ENCODE measurements at places on chromosomes 6 and 20.

- peak; percentile 73 for DNase-seq
Measured at GRCh38 chr6:42453654-42454427, 2.1 kb upstream of the TRERF1 start.

DNA sequence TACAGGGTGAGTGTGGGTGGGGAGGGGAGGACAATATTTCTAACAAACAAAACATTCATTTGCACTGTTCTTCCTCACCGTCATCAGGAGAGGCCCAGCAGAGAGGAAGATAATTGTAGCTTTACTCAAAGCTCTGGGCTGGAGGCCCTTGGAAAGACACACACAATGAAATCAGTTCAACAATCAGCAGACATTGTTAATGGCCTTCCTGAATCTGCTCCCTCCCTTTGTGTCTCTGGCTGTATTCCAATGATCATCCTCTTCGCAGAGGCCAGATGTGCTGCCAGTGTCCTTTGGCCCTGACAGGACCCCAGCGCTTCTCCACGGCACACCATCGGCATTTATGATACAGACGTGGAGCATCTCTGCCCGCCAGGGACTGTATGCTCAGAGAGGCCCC lies 44.6 kb upstream of the LRFN2 start:
- no peak for DNase-seq

DNA sequence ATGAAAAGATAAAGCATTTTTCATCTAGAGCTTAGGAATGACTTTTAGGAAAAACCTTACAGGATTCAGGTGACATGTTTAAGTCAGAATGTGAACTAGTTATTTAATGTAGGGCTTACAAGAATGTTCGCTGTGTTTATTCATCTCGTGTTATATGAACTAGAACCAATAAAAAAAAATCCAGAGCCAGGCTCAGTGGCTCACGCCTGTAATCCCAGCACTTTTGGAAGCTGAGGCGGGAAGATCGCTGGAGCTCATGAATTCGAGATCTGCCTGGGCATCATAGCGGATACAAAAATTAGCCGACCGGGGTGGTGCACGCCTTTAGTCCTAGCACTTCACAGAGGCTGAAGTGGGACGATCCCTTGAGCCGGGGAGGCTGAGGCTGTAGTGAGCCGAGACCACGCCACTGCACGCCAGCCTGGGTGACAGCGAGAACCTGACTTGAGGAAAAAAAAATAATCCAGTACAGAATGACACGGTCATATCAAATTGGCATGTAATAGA lies 46.3 kb downstream of the OR2B2 start:
- peak; percentile 9 for DNase-seq

DNA sequence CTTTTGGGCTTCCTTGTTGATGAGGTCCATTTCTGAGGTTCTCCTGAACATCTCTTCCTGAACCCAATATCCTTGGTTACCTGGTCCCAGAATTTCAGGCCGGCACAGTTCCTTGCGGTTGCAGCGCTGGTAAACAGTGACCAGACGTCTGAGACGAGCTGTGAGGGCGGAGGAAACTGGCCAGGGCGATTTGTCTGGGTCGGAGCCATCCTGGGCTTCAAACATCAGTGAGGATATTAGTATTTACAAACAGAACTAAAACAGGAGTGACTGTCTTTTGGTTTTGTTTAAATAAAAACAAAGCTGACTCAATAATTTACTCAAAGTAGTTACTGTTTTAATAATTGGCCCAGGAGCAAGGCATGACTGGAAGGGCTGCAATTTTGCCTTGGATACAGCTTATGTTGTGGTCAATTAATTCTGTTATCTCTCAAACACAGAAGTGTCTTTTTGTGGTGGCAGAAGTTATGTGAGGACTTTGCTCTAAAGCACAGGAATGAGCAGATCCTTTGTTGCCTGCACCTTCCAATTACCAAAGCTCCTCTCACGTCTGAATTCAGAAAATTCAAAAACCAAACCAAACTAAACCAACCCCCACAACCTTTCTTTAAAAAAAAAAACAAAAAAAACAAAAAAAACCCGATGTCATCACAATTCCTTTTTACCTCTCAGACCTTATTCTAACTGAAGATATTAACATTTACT lies 58.7 kb upstream of the EMILIN3 start:
- no peak for DNase-seq

GRCh38 chr20:36663031-36663430 lies 17.0 kb upstream of the SLA2 start:
- no peak for DNase-seq

DNA sequence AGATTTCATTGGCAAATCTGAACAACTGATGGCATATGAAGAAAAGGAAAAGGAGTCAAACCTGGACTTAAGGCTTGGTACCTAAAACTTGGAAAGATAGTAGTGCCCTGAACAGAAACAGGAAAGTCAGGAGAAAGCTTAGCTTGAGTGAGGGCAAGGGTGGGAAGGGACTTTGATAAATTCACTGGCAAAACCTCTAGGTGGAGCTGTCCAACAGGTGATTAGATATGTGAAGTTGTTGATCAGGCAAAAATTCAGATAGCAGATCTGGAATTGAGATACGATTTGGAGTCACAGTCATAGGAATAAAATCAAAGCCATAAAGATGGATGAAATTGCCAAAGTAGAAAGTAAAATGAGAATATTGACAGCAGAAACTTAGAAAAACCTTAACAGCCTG lies 16.1 kb upstream of the ZNF292 start:
- no peak for DNase-seq

- no peak for DNase-seq
Measured at GRCh38 chr6:85065831-85066230, 301.4 kb upstream of the TBX18 start.

DNA sequence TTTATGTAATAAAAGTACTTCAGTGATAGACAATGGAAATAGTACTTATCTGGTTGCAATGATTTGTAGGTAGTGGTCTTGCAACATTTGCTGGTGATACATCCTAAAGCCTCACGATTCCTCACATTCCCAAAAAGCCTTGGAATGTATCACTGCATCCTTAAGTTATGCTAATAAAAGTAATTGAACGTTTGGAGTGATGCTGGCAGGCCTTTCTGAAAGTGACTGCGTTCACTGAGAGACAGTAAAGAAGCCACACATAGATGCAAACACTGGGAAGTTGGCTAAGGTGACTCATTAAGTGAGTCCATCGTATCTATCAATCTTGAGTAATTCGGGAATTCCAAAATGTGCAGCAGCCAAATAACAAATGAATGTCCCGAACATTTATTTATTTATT lies 444.1 kb upstream of the SOX4 start:
- peak; percentile 73 for DNase-seq

GRCh38 chr6:105901583-105901982 lies 184.6 kb upstream of the PRDM1 start:
- no peak for DNase-seq

GRCh38 chr6:107977283-107977682 lies 19.3 kb upstream of the SEC63 start:
- no peak for DNase-seq

DNA sequence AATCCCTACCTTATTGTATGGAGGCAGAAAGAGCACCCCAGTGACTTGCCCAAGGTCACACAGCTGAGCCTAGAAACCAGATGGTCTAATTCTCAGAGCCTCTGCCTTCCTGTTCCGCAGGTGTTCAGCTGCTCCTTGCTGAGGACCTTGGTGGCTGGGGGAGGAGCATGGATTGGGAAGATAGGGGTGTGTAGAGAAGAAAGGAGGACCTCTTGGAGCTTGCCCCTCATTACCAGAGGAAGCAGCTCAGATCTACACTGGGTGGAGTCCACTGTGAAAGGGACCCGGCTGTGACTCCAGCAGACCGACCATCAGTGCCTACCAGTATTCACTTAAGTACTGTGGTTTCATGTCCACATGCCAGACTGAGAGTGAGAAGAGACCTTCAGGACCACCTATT lies 15.2 kb downstream of the FOXP4 start:
- DNase-seq, result no peak

GRCh38 chr20:36162272-36162966 lies 7.9 kb downstream of the EPB41L1 start:
- DNase-seq, result no peak

- DNase-seq, result no peak
Measured at GRCh38 chr6:3635482-3635881, 116.0 kb downstream of the PXDC1 start.

GRCh38 chr6:76509397-76509796 lies 436.9 kb upstream of the IMPG1 start:
- no peak for DNase-seq

DNA sequence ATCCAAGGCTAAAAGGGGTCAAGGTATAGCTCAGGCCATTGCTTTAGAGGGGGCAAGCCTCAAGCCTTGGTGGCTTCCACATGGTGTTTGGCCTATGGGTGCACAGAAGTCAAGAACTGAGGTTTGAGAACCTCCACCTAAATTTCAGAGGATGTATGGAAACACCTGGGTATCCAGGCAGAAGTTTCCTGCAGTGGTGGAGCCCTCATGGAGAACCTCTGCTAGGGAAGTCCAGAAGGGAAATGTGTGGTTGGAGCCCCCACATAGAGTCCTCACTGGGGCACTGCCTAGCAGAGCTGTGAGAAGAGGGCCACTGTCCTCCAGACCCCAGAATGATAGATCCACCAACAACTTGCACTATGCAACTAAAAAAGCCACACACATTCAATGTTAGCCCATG lies 678.7 kb upstream of the ADGRB3 start:
- no peak for DNase-seq

- no peak for DNase-seq
Measured at GRCh38 chr20:24953621-24954133, 4.6 kb downstream of the CST7 start.

DNA sequence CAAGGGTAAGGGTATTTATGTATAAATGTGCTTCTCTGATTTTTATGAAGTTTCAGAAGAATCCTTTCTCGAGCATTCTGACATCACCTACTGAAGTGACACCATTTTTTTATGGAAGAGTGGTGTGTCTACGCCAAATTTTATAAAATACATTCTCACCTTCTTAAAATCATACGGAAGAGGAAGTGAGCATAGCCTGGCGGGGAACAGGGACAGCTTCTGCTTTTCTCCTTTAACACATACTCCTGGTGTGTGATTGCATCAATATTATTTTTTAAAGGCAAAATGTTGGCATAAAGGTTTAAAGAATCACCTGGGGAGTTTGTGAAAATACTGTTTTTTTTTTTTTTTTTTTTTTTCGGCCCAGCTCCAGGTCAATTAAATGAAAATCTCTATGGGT lies 733.6 kb upstream of the MAN1A1 start:
- DNase-seq, result no peak

DNA sequence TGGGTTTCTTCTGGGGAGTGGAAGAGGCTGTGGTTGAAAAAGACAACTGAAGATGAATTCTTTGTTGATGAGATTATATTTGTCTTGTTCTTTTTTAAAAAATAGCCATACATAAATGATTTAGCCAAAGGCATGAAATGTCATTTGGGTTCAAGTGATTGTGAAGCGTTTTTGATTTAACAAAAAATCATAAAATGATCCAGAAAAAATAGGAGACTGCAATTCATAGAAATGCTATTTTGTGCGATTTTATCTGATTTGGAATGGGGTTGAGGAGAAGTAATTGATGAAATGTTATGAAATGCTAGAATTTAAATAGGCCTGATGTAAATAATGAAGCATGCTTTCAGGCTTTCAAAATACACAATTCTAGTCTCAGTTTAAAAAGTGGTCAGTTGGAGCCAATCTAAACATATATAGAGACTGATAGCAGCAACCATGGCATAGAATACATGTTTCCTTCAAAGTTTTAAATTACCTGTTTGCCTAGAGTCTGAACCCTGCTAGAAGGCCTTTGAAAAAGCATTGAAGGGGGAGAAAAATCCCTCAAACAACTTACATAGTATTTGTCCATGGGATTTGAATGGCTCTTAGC lies 21.8 kb downstream of the PFDN4 start:
- no peak for DNase-seq

GRCh38 chr6:69835414-69836179 lies 30.8 kb upstream of the COL19A1 start:
- DNase-seq, result no peak

DNA sequence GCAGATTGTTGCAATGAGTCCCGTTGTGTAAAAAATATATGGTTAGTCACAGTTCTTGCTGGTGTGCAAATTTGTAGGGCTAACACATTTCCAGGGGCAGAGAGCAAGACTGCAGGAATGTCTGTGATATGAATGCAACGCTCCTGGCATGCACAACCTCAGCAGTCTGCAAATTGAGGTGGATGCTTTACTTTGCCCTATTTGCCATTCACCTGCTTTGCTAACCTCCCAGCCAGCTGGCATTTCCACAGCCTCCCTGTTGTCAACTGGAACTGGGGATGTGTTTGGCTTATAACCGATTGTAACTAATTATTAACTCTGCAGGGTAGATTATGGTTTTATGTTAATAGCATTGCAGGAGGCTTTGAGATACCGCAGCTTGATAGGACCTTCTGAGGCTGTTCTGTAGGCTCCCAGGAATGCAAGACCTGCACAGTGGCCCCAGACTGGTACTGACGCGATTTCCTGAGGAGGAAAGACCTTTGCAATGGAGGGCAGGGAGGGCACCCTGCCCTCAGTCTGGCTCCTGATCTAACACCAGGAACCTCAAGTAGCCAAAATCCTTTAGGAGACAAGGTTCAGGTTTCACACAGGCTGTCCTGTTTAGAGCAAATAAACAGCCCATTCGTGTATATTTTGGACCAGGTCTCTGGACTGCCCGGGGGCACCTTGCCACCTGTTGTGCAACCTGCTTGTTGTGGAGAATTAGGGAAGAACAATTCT lies 53.4 kb downstream of the EDN1 start:
- no peak for DNase-seq

DNA sequence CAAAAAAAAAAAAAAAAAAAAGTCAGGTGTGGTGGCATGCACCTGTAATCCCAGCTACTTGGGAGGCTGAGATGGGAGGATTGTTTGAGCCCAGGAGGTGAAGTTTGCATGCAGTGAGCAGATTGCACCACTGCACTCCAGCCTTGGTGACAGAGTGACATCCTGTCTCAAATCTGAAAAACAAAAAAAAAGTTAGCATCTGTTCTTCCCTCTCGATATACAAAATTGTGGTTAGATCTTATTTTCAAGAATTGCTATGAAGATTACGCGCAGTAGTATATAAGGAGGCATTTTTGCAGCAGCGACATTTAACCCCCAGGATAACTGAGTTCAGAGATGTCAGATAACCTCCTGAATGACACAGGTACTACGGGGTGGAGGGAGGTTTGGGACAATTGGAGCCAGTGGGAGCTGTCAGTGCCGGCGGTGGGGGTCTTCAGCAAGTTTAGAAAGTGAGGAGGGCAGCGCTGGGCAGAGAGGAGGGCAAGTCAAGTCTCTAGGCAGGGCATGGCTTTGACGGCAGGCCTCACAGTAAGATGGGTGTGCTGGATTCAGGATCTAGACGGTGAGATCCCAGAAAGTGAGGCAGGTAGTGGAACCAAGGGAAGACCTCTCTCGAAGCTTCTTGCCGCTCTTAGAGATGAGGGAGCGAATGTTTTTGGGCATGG lies 26.2 kb upstream of the MRPS18A start:
- no peak for DNase-seq

- no peak for DNase-seq
Measured at GRCh38 chr6:3057063-3057770, 11.1 kb upstream of the RIPK1 start.

- no peak for DNase-seq
Measured at GRCh38 chr6:169045486-169045885, 208.2 kb downstream of the THBS2 start.

GRCh38 chr6:14676064-14676463 lies 558.5 kb downstream of the CD83 start:
- no peak for DNase-seq

- no peak for DNase-seq
Measured at GRCh38 chr6:169943241-169944060, 192.0 kb downstream of the ERMARD start.

GRCh38 chr20:59829054-59829785 lies 104.2 kb downstream of the SYCP2 start:
- DNase-seq, result no peak
